A549 treated with GW870086 at 1 μM for 4 hours (cell line): ENCODE measurements at places on chromosomes 1 and 21. TPM values are rescaled to one million over a fixed set of nuclear protein-coding genes. Genes with fewer than 3 reads are reported as not detected.

Gene ADAMTSL4
- total RNA-seq, result 3.1 to 7.2 TPM (median 5.2 TPM) in 5 replicates

Gene E2F2
- total RNA-seq, result 2.0 to 3.0 TPM (median 2.9 TPM) in 5 replicates

Gene PBX1
- 13.3 to 17.2 TPM (median 14.6 TPM) in 5 replicates for total RNA-seq

Gene TCEA3
- total RNA-seq, result 0.42 to 0.74 TPM (median 0.55 TPM) in 5 replicates

Gene ABL2
- total RNA-seq, result 15.0 to 22.0 TPM (median 18.3 TPM) in 5 replicates

Gene OR2G6
- not detected in 5 replicates for total RNA-seq

Gene ADAMTS1
- 0.07 to 0.27 TPM (median 0.10 TPM) in 5 replicates for total RNA-seq

Gene RGS13
- not detected in 5 replicates for total RNA-seq

Gene LRRIQ3
- 0.56 to 1.5 TPM (median 0.78 TPM) in 5 replicates for total RNA-seq

Gene LRRC53
- total RNA-seq, result not detected in 5 replicates
